ENCODE measurements at places on chromosomes 2 and 18.

DNA sequence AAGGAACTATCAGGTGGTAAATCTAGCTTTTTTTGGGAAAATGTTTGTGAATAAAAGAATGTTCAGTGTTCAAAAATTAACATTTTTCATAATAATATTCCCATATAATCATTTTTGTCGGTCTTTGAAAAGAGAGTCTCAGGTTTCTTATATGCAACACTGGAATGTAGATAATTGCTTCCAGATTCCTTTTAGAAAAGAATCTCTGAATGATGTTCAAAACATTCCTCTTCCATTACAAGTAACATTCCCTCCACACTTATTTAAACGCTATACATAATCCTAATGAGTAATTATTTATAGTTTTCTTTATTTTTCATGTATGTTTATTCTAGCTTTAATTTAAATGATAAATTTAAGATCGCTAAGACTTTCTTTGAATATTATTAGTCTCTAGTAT is 7.0 kb downstream of the ZSWIM2 start:
- DNase-seq, result no peak

DNA sequence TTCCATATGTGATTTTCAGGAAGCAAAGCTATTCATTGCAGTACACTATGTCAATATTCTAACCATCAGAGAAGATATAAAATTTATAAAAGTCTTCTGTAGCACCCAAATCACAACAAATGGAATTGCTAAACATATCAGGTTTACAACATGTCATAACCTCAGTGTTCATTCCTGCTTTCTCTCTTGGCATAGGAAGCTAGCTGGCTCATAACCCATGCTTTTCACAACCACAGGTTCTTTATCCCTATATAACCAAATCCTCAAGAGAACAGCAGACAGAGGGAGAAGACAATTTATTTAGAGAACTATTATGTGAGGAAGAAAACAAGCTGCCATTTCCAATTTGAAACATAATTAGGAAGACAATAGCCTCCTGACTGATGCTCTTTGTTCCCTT is 997.0 kb upstream of the ACVR2A start:
- no peak for DNase-seq

DNA sequence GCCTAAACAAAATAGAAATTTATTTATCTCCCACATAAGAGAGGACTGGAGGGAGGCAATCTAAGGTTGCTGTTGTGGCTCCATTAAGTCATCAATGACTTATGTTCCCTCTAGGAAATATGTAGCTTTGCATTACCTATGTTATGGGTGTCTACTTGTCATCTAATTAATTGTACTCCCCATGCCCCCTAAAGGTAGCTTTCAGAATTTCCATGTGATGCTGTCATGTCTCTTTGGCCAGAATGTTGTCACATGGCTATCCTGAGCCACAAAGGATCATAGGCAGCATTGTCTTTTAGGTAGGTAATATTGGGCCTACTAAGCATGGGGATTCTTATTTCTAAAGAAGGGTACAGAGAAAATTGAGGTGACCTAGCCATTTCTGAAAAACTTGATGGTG is 935.6 kb upstream of the FANCL start:
- no peak for DNase-seq

GRCh38 chr18:6683112-6683876 is 46.2 kb upstream of the ARHGAP28 start:
- no peak for DNase-seq

DNA sequence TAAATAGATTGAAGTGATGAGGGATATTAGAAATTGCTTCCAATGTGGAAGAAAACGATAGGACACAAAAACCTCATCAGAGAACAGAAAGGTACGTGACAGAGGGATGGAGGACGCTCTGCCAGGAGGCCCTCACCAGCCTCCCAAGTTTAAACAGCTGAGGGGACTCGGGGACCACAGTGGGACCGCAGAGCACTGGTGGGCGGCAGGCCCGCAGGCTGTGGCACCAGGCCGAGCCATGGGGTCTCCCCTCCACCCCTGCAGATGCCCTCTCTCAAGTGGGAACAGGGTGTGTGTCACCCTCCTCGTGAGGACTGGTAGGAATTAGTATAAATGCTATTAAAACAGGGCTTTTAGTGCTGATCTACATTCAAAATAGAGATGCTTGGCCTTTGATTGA is 10.8 kb downstream of the NDUFA10 start:
- no peak for DNase-seq

GRCh38 chr18:78637442-78638402 is 341.9 kb upstream of the SALL3 start:
- no peak for DNase-seq

DNA sequence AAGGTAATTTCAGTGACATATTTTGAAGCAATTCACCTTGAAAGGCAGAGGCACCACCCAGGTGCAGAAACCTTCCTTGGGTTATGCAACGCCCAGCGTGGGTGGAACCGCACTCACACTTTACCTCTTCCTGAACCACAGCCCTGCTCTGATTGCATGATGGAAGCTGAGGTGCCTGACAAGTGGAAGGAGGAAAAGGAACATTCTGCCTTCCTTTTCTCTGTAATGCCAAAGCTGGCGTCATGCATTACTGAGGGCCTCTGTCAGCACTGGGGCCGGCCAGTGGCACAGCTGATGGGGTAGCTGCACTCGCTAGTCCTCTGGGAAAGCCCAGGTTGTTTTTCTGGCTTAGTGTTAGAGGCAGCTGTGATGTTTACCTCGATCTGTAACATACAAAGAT is 266.5 kb downstream of the NEDD4L start:
- no peak for DNase-seq

DNA sequence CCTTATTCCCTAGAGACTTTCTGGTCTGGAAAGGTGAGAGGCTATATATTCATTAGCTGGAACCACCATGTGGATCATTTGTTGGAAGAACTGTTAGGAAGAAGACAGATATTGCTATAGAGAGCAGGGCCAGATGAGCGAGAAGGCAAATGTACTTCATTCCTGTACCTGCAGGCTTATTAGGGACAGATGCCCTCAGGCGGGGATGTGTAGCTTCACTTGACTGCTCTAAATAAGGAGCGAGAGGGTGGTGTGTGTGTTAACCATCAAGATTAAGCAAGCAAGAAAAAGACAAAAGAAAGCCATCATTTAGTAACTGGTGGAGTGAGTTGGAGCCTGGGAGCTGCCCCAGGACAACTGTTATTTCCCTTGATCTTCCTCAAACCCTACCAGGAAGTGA is 36.4 kb downstream of the NEDD4L start:
- no peak for DNase-seq

DNA sequence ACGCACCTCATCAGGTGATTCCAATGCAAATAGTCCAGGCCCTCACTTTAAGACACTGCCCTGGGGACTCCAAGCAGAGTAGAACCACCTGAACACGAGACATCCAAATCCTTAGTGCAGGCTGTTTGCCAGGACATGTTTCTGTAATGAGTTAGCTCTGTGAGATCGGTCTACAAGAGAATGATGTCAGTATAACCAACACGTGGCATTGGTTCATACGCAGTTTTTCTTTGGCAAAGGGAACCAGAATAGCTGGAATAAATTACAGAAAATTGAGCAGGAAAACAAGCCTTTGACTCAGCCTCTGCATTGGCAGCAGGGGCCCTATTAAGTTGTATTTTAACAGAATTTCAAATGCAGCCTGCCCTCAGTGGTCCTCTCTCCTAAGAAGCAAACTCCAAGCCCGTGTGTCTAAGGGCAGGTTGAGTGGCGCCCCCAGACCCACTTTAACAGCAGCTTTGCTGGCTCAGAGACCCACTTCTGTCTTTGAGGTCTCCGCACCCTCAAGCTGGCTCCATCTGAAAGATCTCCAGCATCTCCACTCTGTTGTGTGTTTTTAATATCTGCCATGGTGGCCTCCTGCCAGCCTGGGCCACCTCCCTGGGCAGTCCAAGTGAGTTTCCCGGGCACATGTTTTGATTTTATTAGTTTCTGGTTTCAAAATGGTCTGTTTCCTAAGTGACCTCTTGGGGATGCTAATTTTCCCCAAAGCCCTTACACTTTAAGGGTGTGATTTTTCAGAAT is 61.3 kb downstream of the ALPK2 start:
- no peak for DNase-seq

GRCh38 chr2:7736646-7737305 is 819.6 kb downstream of the RNF144A start:
- DNase-seq, result no peak

DNA sequence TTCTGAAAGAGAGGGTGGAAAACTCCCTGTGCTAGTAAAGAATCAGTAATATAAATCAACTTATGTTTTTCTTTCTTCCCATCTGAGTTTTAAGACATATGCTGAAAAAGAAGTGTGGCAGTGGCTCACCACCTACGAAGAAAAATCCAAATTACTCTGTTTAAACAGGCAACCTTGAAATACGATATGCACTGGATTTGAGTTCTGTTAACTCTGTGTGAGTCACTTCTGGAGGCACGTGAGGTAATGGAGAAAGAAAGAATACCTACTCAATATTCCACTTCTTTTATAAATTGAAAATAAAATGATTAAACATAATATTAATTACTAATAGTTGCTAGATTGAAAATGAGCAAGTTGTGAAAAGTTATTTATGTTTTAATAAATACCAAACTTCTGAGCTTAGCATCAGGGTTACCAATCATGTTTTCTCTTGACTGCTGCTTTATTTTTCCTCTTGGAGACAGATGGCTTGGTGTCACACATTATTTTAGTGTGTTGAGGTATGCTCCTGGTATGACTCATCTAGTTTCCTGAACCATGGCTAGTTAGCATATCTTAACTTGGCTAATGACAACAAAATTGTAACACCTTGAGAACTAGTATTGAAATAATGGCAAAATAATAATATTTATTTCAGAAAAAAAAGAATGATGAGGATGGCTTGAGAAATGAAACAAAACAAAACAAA is 1705.5 kb upstream of the PIK3C3 start:
- no peak for DNase-seq

GRCh38 chr18:35045121-35045520 is 3.9 kb downstream of the MAPRE2 start:
- no peak for DNase-seq

DNA sequence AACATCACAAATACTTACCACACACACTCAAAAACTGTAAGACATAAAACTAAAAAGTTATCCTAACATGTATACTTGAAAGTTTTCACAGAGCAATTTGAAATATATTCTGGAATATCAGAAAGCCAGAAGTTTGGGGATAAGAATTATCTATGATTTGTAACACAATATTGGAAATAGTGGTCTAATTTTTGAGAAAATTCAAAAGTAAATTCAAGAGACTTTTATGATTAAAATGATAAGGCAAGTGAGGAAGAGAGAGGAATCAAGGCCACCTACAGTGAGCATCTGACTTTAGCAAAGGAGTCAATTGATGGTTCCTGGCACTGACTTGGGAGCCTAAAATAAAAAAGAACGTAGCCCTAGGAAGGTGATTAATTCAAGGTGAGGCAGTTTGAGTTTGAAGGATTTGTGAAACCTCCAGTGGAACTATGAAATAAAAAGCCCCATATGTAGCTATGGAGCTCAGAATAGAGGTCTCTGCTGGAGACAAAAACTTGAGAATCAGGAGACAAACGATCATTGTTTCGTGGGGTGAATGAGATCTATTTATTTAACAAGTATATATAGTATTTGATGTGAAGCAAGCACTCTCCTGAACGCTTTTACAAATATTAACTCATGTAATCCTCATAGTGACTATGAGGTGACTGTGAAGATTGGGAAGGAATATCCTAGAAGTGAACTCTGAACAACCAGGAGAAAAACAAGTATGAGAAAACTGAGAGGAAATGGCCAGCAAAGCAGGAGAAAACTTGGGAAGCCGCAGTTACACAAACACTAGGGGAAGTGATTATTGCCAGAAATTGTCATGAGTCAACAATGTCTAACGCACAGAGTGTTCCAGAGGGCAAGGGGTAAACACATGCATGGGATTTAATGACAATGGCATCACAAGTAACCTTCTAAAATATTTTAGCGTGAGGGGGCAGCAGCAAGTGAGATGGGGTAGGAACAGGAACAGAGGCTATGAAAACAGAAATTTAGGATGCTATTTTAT is 12.8 kb downstream of the TFPI start:
- no peak for DNase-seq

GRCh38 chr2:84493514-84493913 is 22.8 kb upstream of the DNAH6 start:
- DNase-seq, result no peak

- DNase-seq, result no peak
Observed at GRCh38 chr2:178863130-178863855, 56.1 kb upstream of the TTN start.

DNA sequence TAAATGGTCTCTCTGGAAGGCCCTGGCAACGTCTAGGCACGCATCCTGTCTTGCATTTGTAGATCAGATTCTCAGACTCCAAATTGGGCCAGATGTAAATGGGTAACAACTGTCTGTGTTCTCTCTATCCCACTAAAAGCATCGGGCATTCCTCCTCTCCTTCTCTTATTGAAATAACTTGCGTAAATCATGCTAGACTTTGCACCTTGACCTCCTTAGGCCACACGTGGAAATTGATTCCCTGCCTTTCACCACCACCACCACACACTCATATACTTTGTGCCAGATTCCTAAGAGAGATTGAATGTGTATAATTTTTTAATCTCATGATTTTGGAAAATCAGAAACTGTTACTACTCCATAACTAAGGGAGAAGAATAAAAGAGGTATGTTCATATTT is 21.3 kb downstream of the MAPRE3 start:
- DNase-seq, result no peak

DNA sequence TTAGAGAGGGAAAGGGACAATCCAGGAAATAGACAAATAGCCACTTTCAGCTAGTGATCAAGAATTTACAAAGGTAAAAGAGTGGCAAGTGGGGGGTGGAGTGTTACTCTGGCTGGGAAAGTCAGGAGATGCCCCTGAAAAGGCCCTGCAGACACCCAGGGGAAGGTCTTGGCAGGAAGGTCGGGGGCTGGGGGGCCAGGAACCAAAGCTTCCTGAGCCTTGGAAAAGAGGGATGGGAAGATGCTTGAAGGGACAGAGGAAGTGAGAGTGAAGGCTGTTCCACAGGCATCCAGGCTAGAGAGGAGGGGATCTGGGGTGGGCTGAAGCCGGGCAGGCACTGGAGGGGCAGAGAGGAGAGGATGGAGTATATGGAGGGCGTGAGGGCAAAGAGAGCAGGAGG is 3.9 kb upstream of the TMEM37 start:
- DNase-seq, result no peak

DNA sequence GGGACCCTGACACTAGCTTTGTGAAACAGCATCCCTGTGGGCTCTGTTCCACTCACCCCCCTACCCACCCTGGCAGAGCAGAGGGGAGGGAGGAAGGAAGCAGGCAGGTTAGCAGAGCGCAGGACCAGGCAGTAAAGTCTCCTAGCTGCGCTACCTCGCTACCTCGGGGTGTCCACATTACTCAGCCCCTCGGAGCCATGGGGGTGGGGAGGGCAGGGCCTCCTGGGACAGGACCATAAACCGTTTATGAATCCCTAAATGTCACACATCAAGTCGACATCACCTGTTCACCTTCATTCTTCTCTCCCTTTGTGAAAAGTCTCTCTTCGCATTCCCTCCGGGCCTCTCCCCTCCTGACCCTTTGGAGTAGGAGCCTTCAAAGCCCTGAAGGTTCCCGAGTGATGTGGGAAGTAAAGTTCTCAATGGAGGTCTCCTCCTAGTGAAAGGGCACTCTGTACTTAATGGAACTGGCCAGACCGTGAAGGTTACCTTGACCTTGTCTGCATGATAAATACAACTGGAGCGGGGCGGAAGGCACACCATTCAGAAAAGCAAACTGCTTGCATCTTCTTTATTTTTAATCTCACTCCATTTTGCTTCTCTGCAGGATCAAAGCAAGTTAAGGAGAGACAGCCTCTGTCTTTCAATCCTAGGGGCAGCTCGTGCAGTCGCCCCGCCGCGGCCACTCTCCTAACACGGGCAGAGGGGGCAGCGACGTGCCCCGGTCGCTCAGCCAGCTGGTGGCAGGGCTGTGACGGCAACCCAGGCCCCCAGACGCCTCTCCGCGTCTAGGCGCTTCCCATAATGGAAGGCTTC is 23.7 kb upstream of the SMAD7 start:
- DNase-seq, result no peak
